CD4-positive, alpha-beta memory T cell (primary cell): ENCODE measurements at places on chromosomes 3 and 15.

- H3K4me3 ChIP-seq = peak overlapping the region; percentile 81
- peak overlapping the region; percentile 95 for H3K27ac ChIP-seq
- H3K36me3 ChIP-seq = peaks cover 9% of the 10 kb centered on the region
- H3K27me3 ChIP-seq = no peaks in the 10 kb centered on the region
- no peak for DNase-seq
Observed at GRCh38 chr15:40693904-40694687, 878 bp upstream of the RAD51 start.

- no peak for DNase-seq
- no peak overlapping the region for H3K4me3 ChIP-seq
- no peaks in the 10 kb centered on the region for H3K4me1 ChIP-seq
- peaks cover 2% of the 10 kb centered on the region for H3K27me3 ChIP-seq
- no peaks in the 10 kb centered on the region for H3K36me3 ChIP-seq
- no peak overlapping the region for H3K27ac ChIP-seq
Observed at GRCh38 chr3:149770246-149770645, 18.0 kb upstream of the COMMD2 start.

- DNase-seq = no peak
- no peaks in the 10 kb centered on the region for H3K36me3 ChIP-seq
- H3K4me3 ChIP-seq = no peak overlapping the region
- no peak overlapping the region for H3K27ac ChIP-seq
- no peaks in the 10 kb centered on the region for H3K27me3 ChIP-seq
Observed at GRCh38 chr15:77446840-77447390, 26.2 kb downstream of the HMG20A start.

DNA sequence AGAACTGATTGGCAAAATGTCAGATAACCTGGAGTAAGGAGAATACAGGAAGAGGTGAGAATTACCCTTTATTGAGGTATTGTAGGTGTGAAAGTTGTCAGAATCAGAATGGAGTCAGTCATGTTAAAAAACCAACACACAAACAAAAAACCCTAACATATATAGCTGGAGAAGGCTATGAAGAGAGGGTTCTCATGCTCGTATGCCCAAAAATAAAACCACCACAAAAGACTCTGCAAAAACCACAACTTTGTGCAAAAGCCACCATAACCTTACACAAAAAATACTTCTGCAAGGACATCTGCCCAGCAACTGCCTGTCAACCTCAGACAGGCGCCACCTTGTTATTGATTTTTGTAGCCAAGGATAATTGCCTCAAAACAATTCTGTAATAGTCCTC lies 136.0 kb downstream of the CD47 start:
- peaks cover 24% of the 10 kb centered on the region for H3K4me1 ChIP-seq
- H3K27me3 ChIP-seq = no peaks in the 10 kb centered on the region
- H3K4me3 ChIP-seq = no peak overlapping the region
- H3K36me3 ChIP-seq = no peaks in the 10 kb centered on the region
- H3K27ac ChIP-seq = no peak overlapping the region

GRCh38 chr15:47203993-47204392 lies 513.3 kb upstream of the SEMA6D start:
- H3K27me3 ChIP-seq = no peaks in the 10 kb centered on the region
- DNase-seq = no peak
- H3K4me3 ChIP-seq = no peak overlapping the region
- H3K4me1 ChIP-seq = no peaks in the 10 kb centered on the region

- no peak overlapping the region for H3K4me3 ChIP-seq
- no peaks in the 10 kb centered on the region for H3K4me1 ChIP-seq
- no peaks in the 10 kb centered on the region for H3K36me3 ChIP-seq
- H3K27me3 ChIP-seq = no peaks in the 10 kb centered on the region
- no peak for DNase-seq
Observed at GRCh38 chr3:11757441-11757875, 89.2 kb downstream of the TAMM41 start.

DNA sequence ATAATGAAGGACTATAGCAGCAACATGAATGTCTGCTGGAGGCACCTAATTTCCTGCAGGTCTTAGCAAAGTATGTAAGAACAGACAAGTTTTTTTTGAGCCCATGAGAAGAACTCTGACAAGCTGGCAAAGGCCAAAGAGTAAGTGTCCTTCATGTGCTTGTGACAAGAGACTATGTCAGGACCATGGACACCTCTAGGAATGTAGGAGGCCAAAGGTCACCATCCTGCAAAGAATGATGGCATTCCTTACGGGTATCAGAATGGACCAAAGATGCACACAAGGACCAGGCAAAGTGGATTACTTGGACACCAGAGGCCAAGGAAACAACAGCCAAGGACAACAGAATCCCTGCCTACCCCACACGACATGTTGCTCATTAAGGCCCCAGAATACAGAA lies 858.5 kb upstream of the CFAP20DC start:
- H3K27ac ChIP-seq = no peak overlapping the region
- H3K27me3 ChIP-seq = no peaks in the 10 kb centered on the region
- no peaks in the 10 kb centered on the region for H3K36me3 ChIP-seq
- no peak for DNase-seq
- no peak overlapping the region for H3K4me3 ChIP-seq
- H3K4me1 ChIP-seq = no peaks in the 10 kb centered on the region

DNA sequence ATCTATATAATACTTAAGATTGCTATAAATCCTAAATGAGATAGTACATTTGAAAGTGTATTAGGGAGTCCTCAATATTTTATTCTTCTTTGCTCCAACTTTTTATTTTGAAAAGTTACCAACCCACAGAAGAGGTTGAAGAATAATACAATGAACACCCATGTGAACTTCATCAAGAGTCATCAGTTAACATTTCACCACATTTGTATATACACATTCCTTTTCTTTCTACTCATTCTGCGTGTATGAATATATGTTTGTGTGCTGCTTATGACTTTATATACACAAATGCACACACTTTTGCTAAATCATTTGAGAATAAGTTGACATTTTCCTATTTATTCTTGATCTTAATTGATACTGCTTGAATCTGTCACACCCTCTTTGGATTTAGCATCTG lies 193.3 kb upstream of the CGNL1 start:
- no peaks in the 10 kb centered on the region for H3K27me3 ChIP-seq
- H3K36me3 ChIP-seq = no peaks in the 10 kb centered on the region
- no peak overlapping the region for H3K4me3 ChIP-seq
- no peaks in the 10 kb centered on the region for H3K4me1 ChIP-seq

GRCh38 chr3:181955566-181955965 lies 243.8 kb downstream of the SOX2 start:
- no peak overlapping the region for H3K27ac ChIP-seq
- H3K4me1 ChIP-seq = no peaks in the 10 kb centered on the region
- no peak for DNase-seq
- H3K36me3 ChIP-seq = no peaks in the 10 kb centered on the region

- no peak overlapping the region for H3K4me3 ChIP-seq
- no peaks in the 10 kb centered on the region for H3K4me1 ChIP-seq
- DNase-seq = no peak
- H3K27me3 ChIP-seq = no peaks in the 10 kb centered on the region
- peaks cover 55% of the 10 kb centered on the region for H3K36me3 ChIP-seq
- H3K27ac ChIP-seq = no peak overlapping the region
Observed at GRCh38 chr3:122536632-122537001, 21.9 kb upstream of the KPNA1 start.

DNA sequence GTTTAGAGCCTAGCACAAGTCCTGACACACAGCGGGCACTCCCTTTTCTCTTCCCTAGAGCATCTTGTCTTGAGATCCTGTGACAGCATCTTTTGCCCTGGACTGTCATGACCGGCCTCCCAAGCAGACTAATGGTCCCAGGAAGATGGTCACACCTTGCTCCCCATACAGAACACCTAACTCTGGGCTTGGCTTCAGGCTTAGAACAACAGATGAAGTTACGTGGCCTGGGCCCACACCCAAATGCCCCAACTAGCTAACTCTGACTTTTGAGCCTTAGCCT lies 781 bp upstream of the IP6K1 start:
- H3K36me3 ChIP-seq = no peaks in the 10 kb centered on the region
- no peak for DNase-seq
- H3K27ac ChIP-seq = peak overlapping the region; percentile 89
- no peaks in the 10 kb centered on the region for H3K27me3 ChIP-seq
- peak overlapping the region; percentile 48 for H3K4me3 ChIP-seq

- no peaks in the 10 kb centered on the region for H3K36me3 ChIP-seq
- H3K27me3 ChIP-seq = no peaks in the 10 kb centered on the region
- DNase-seq = no peak
- no peaks in the 10 kb centered on the region for H3K4me1 ChIP-seq
Observed at GRCh38 chr3:190543671-190544070, 29.8 kb downstream of the IL1RAP start.

DNA sequence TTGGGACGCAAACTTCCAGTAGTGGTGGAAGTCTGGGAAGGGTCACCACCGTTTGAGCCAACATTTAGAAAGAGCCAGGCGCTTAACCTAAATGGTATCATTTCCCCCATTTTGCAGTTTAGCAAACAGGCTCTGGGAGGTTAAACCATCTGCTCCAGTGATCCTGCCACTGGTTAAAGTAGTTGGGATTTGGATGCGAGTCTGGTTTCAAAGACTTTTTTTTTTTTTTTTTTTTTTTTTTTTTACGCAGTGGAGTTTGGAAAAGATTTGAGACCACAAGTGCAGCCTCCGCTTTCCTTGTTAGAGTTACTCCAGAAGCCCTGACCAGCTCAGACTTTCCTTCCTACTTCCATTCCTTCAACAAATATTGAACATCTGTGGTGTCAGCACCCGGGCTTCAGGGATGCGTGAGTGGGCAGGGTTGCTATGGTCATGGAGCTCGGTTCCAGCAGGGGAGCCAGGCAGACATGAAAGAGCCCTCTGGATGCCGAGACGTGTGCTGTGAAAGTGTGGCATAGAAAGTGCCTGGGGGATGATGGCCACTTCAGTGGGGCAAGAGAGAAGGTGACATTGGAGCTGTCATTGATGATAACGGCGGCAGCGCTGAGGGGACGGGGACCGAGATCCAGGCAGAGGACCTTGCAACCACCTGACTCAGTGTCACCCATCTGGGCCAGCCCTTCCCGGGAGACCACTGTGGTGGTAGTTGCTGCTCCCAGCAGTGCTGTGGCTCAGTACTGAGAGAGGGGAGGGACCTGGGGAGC lies 1.1 kb upstream of the RNU6-1 start:
- H3K4me1 ChIP-seq = peaks cover 29% of the 10 kb centered on the region
- no peaks in the 10 kb centered on the region for H3K36me3 ChIP-seq
- DNase-seq = peak; percentile 12

DNA sequence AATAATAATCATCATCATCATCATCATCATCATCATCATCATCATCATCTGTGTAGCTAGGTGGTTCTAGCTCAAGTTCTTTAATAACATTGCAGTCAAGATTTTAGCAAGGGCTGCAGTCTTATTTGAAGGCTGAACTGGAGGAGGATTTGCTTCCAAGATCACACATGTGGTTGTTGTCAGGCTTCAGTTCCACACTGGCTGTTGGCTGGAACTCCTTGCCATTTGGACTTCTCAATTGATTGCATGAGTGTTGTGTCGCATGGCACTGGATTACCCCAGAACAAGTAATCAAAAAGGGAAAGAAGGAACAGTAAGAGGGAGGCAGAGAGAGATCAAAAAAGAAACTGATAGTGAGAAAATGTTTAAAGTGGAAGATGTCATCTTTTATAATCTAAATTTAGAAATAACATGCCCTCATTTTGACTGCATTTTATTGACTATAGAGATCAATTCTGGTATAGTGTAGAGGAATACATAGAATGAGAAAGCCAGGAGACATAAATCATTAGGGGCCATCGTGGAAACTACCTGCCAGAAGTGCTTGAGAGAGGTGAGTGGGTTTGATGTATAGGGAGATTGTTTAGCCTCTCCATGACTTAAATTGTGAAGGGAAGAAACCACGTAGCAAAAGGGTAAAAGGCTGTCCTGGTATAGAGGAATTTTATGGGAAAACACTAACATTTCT lies 346.6 kb upstream of the RBMS3 start:
- no peak for DNase-seq
- H3K4me3 ChIP-seq = no peak overlapping the region
- no peaks in the 10 kb centered on the region for H3K36me3 ChIP-seq
- H3K4me1 ChIP-seq = no peaks in the 10 kb centered on the region
- no peak overlapping the region for H3K27ac ChIP-seq
- H3K27me3 ChIP-seq = no peaks in the 10 kb centered on the region

- peaks cover 14% of the 10 kb centered on the region for H3K4me1 ChIP-seq
- no peak overlapping the region for H3K4me3 ChIP-seq
- DNase-seq = no peak
- H3K36me3 ChIP-seq = peaks cover 29% of the 10 kb centered on the region
- no peaks in the 10 kb centered on the region for H3K27me3 ChIP-seq
Observed at GRCh38 chr3:186587183-186587582, 16.7 kb downstream of the DNAJB11 start.

GRCh38 chr3:128198313-128198712 lies 45.0 kb downstream of the EEFSEC start:
- H3K4me1 ChIP-seq = no peaks in the 10 kb centered on the region
- DNase-seq = no peak
- H3K27me3 ChIP-seq = no peaks in the 10 kb centered on the region

GRCh38 chr3:12681089-12681942 lies 17.4 kb upstream of the RAF1 start:
- H3K36me3 ChIP-seq = no peaks in the 10 kb centered on the region
- no peak overlapping the region for H3K4me3 ChIP-seq
- DNase-seq = no peak
- no peaks in the 10 kb centered on the region for H3K4me1 ChIP-seq

DNA sequence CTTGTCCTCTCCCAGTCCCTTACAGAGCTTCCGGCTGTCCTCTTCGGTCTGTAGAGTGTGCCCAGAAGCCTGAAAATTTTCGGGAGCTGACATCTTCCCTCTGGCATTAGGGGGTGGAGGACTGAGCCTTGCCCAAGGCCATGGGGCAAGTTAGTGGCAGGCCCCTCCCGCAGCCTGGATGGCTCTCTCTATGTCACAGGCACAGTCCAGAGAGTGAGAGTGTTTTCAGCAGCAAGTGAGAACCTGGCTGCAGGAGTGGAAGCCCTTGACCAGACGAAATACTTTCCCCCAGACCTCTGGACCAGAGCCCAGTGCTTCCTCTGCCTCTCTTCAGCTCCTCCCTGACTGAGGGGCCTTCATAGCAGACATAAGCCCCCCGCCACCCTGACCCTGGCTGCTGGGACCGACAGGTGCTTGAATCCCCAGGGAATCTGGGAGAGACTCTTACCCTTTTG lies 50.5 kb upstream of the SEC22A start:
- no peaks in the 10 kb centered on the region for H3K4me1 ChIP-seq
- DNase-seq = no peak
- H3K36me3 ChIP-seq = no peaks in the 10 kb centered on the region
- no peak overlapping the region for H3K4me3 ChIP-seq
- no peaks in the 10 kb centered on the region for H3K27me3 ChIP-seq

GRCh38 chr3:187197335-187197649 lies at the start of gene RTP1:
Gene RTP1, plus strand, starts transcription at chr3:187197486. Its CDS starts 30 bp downstream, at chr3:187197516.
- no peaks in the 10 kb centered on the region for H3K27me3 ChIP-seq
- H3K4me1 ChIP-seq = no peaks in the 10 kb centered on the region
- no peak within 1 kb of the TSS for H3K27ac ChIP-seq
- DNase-seq = no peak

- H3K36me3 ChIP-seq = no peaks in the 10 kb centered on the region
- DNase-seq = no peak
- H3K4me1 ChIP-seq = peaks cover 35% of the 10 kb centered on the region
- H3K4me3 ChIP-seq = no peak overlapping the region
- no peak overlapping the region for H3K27ac ChIP-seq
Observed at GRCh38 chr3:183534249-183534648, 21.3 kb downstream of the KLHL6 start.

GRCh38 chr3:41327718-41328117 lies 128.4 kb downstream of the CTNNB1 start:
- no peaks in the 10 kb centered on the region for H3K4me1 ChIP-seq
- no peak overlapping the region for H3K27ac ChIP-seq
- DNase-seq = no peak
- H3K27me3 ChIP-seq = no peaks in the 10 kb centered on the region
- H3K4me3 ChIP-seq = no peak overlapping the region

- no peak overlapping the region for H3K27ac ChIP-seq
- no peak overlapping the region for H3K4me3 ChIP-seq
- no peak for DNase-seq
- no peaks in the 10 kb centered on the region for H3K27me3 ChIP-seq
- H3K36me3 ChIP-seq = no peaks in the 10 kb centered on the region
Observed at GRCh38 chr3:107345822-107346405, 31.3 kb upstream of the CCDC54 start.
